ENCODE measurements at places on chromosomes 6 and 20.

GRCh38 chr20:31836853-31837608 lies 8.4 kb downstream of the FOXS1 start:
- DNase-seq, result no peak

DNA sequence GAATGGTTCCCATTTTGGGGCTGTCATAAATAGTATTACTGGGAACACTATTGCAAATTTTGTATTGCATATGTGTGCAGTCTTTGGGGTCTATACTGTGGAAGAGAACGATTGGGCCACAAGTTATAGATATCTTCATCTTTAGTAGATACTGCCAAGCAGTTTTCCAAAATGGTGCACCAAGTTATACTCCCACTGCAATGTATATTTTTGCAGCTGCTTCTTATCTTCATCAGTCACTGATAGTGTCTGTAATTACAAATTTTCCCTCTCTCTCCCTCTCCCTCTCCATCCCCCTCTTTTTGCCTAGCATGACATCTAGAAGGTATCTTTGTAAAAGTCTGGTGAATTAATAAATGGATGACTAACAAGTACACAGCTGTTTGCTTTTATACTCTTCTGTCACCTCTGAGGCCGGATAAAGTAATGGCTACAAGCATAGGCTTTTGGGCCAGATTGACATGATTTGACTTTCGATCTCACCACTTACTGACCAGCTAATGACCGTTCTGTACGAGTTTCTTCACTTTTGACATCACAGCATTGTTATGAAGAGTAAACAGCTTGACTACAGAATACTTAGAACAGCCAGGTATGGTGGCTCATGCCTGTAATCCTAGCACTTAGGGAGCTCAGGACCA lies 113.3 kb upstream of the SLC2A12 start:
- DNase-seq, result no peak

GRCh38 chr20:35171753-35172433 lies at the start of gene PROCR:
TSS of gene PROCR (plus strand) at chr20:35172072. CDS start at chr20:35172155, 83 bp downstream.
- no peak for DNase-seq

DNA sequence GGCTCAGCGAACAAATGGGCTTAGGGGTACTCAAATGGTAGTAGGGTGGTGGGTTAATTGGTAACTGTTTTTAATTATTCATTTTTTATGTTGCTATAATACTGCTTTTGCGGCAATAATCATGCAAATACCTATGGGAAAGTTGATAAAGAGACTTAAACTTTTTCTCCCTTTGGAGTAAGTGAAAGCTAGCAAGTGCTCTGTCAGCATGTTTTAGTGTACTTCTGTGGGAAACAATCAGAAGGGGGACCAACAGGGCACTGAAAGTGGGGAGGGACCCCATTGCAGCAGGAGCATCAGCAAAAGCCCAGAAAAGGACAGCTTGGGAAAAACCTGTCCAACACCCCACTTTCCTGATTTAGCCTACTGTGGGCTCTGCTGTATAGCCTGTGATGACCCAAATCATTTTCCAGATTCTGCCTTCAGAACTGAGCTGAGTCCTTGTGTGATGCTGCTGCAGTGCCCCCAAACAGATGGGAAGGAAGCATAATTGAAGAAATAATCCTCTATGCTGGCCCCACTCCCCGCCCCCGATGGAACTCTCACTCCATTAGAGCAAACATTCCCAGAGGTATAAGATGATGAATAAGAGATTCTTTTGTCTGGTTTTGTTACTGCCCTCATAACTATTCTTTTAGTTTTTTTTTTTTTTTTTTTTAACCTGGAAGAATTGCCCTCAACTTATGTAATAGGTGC lies 322.8 kb downstream of the CD83 start:
- no peak for DNase-seq

GRCh38 chr20:18144541-18145099 lies 7.0 kb downstream of the KAT14 start:
- DNase-seq, result no peak

- no peak for DNase-seq
Measured at GRCh38 chr20:12947691-12948090, 61.1 kb upstream of the SPTLC3 start.

- DNase-seq, result no peak
Measured at GRCh38 chr20:23438661-23439060, 824 bp upstream of the CSTL1 start.
